Activated CD8-positive, alpha-beta T cell treated with anti-CD3 and anti-CD28 coated beads for 36 hours (primary cell): ENCODE measurements at places on chromosomes 7 and 10. TPM values are rescaled to one million over a fixed set of nuclear protein-coding genes. Genes with fewer than 3 reads are reported as not detected.

Gene OR2A1
- not detected for total RNA-seq

Gene SDK1
- total RNA-seq = 0.78 TPM

DNA sequence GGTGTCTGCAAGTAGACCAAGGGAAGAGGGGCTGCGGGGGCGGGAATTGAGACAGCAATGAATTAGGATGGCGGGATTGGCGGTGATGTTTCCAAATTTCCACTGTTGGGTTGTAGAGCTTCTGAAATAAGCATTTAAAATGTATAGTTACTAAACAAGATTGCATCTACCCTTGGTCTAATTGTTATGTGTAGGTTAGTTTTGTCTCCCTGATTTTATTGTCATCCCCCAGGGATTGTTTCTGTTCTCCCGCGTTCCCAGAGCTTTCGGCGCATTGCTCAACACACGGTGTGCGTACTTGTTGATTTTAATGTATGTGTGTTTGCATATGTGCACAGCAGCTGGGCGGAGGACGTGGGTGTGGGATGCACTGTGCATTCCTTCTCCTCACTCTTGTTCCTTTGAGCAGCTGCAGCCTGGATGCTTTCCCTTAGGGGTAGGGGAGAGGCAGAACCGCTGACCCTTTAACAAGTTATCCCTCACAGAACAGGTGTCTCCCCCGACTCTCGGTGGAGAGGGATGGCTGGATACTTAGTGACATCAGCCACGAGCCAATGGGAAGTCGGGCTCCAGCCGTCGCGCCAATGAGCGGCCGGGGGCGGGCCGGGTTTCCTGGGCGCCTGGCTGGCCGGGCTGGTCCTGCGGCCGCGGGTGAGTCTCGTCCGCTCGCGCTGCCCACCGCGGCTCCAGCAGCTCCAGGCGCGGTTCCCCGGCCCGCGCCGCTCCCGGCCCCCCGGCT lies at the start of gene TSPAN33:
Gene TSPAN33 (plus strand): TSS at position 613 of the 739 bp plus-strand sequence. CDS start 274 bp downstream, outside the sequence.
- peaks cover 14% of the 10 kb centered on the region for H3K4me1 ChIP-seq
- peak; percentile 79 for DNase-seq
- H3K4me3 ChIP-seq = peak within 1 kb of the TSS; percentile 85
- no peaks in the 10 kb centered on the region for H3K36me3 ChIP-seq

DNA sequence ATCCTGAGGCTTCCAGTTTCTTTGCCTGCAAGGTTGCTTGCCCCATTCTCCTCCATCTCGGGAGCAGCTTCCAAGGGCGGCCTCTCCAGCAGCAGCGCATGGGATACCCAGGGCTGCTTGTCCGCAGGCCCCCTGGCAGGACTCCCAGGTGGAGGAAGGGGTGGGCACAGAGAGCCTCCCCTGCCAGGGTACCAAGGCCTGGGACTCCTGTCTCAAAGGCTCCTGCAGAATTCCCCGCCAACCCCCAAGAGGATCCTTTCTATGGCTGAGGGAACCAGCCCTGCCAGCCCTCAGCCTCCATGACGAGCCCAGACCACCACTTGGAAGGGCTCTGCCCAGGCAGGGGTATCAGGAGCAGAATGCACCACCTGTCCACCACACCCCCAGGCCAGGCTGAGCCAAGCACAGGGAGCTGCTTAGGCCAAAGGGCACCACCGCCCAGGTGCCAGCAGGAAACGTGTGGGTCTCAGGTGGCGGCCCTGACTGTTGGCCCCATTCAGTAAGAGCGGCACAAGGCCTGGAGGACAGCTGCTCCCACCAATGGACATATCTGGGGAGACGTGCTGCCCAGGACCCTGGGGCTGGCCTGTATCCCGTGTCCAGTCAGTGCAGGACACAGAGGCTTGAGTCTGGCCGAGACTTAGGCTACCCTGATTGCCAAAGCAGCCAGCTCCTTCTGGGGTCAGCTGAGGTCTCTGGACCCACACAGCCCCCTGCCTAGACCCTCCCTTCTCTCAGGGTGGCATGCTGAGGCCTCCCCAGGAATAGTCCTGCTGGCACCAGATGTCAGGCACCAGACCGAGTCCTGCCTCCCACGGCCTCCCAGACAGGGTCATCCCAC lies 33.8 kb upstream of the INPP5A start:
- DNase-seq = no peak
- no peak overlapping the region for H3K4me3 ChIP-seq
- H3K27me3 ChIP-seq = peaks cover 1% of the 10 kb centered on the region

DNA sequence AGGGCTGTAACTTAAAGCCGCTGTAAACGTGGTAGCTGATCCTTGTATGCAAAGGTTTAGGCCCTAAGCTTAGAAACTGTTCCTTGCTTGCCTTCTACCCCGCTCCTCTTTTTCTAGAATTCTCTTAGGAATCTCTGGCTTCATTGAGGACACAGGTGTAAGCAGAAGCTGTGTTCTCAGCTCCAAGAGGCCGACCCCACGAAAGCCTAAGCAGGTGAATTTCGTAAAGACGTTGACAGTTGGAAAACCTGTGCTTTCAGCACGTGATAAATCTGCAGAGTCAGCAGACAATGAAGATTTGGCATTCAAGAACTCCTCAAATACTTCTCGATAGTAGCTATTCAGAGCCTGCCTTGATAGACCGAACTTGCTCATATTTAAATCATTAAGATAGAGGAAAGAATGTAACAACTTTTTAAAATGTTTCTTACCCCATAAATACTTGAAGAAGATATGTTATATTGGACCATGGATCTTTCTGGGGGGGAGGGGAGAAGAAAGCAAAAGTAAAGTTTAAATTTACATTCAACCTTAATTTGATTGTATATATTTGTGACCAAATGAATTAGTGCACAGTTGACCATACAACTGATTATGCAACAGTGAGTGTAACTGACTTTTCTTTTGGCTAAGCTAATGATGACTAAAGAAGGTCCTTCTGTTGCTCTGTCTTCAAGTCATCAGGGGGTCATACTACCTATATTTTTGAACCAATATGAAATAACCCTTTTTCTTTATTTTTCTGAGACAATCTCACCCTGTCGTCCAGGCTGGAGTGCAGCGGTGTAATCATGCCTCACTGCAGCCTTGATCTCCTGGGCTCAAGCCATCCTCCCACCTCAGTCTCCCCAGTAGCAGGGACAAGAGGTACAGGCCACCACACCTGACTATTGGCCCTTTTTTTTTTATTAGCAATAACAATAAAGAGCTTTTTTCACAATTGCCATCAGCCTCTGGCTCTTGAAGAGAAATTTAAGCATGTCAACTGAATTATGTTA lies 1.2 kb upstream of the GDI2 start:
- H3K36me3 ChIP-seq = peaks cover 32% of the 10 kb centered on the region
- DNase-seq = no peak
- peaks cover 50% of the 10 kb centered on the region for H3K4me1 ChIP-seq
- peak overlapping the region; percentile 95 for H3K4me3 ChIP-seq

GRCh38 chr10:72727130-72727529 lies 35.2 kb downstream of the MCU start:
- DNase-seq = no peak
- no peaks in the 10 kb centered on the region for H3K27me3 ChIP-seq
- H3K27ac ChIP-seq = no peak overlapping the region
- H3K36me3 ChIP-seq = peaks cover 2% of the 10 kb centered on the region

DNA sequence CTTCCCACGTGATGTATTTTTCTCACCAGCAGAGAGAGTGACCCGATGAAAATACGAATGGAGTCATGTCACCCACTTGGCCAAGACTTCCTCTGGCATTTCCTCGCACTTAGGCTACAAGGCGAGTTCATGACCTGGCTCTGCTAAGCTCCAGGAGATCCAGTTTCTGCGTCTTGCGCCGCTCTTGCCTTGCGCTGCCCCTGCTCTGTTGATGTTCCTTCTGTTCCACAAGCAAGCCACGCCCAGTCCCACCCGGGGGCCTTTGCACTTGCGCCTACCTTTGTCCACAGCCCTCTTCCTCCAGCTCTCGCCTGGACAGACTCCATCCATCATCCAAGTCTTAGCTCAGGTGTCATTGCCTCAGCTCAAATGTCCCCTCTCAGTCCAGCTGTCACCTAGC lies 116.3 kb upstream of the SHH start:
- H3K27ac ChIP-seq = no peak overlapping the region
- no peaks in the 10 kb centered on the region for H3K4me1 ChIP-seq
- H3K27me3 ChIP-seq = peaks cover 8% of the 10 kb centered on the region
- DNase-seq = no peak

GRCh38 chr7:68936471-68937035 lies 661.7 kb upstream of the AUTS2 start:
- no peaks in the 10 kb centered on the region for H3K27me3 ChIP-seq
- H3K4me1 ChIP-seq = no peaks in the 10 kb centered on the region
- no peak overlapping the region for H3K27ac ChIP-seq
- H3K36me3 ChIP-seq = no peaks in the 10 kb centered on the region
- H3K4me3 ChIP-seq = no peak overlapping the region
